K562 (cell line): ENCODE measurements at places on chromosomes 3 and 15. TPM values are rescaled to one million over a fixed set of nuclear protein-coding genes. Genes with fewer than 3 reads are reported as not detected.

The GABRA5 gene
- not detected in 2 replicates for total RNA-seq

The STRA6 gene
- 0.38 and 0.47 TPM in 2 replicates for total RNA-seq

The TKT gene
- 401 and 410 TPM in 2 replicates for total RNA-seq

The POPDC2 gene
- 0.13 TPM in 1 of 2 replicates, not detected in the other for total RNA-seq

The TBC1D5 gene
- total RNA-seq, result 25.6 and 28.9 TPM in 2 replicates

The GATM gene
- total RNA-seq, result 0.58 and 0.89 TPM in 2 replicates

The PYGO1 gene
- 0.07 TPM in 1 of 2 replicates, not detected in the other for total RNA-seq

The ZNF710 gene
- total RNA-seq, result 14.2 and 16.7 TPM in 2 replicates

The PRR20G gene
- total RNA-seq, result not detected in 2 replicates

The TLR9 gene
- not detected in 2 replicates for total RNA-seq

The SEMA6D gene
- total RNA-seq, result not detected in 2 replicates

The THBS1 gene
- total RNA-seq, result 1.3 and 2.0 TPM in 2 replicates

The HTR3E gene
- not detected in 2 replicates for total RNA-seq

The CCR9 gene
- not detected in 2 replicates for total RNA-seq

The CCR8 gene
- not detected in 2 replicates for total RNA-seq

The RBM5 gene
- total RNA-seq, result 58.4 and 61.3 TPM in 2 replicates

The ECE2 gene
- total RNA-seq, result not detected in 2 replicates

The TMOD2 gene
- 3.2 and 3.4 TPM in 2 replicates for total RNA-seq

The ATP1B3 gene
- 201 and 202 TPM in 2 replicates for total RNA-seq

The OCA2 gene
- 0.47 and 1.5 TPM in 2 replicates for total RNA-seq

The ITIH4 gene
- total RNA-seq, result 0.62 and 0.96 TPM in 2 replicates

The DUSP7 gene
- 15.8 and 16.6 TPM in 2 replicates for total RNA-seq

The CELF6 gene
- total RNA-seq, result not detected in 2 replicates

The BCL2A1 gene
- total RNA-seq, result 0.54 TPM in 1 of 2 replicates, not detected in the other

The NRROS gene
- total RNA-seq, result 13.0 and 13.8 TPM in 2 replicates

The IQCF5 gene
- total RNA-seq, result not detected in 2 replicates

The IL17RE gene
- total RNA-seq, result 0.47 and 0.72 TPM in 2 replicates

The CXCR6 gene
- not detected in 2 replicates for total RNA-seq

The WNT5A gene
- 0.11 and 0.25 TPM in 2 replicates for total RNA-seq

The TWF2 gene
- total RNA-seq, result 49.1 and 53.6 TPM in 2 replicates

The PLSCR2 gene
- 0.18 and 0.40 TPM in 2 replicates for total RNA-seq

The GNAT1 gene
- not detected in 2 replicates for total RNA-seq

The PGBD4 gene
- total RNA-seq, result 2.1 and 2.2 TPM in 2 replicates

The ASTE1 gene
- 4.7 and 5.4 TPM in 2 replicates for total RNA-seq

The ANKRD63 gene
- 1.8 and 2.5 TPM in 2 replicates for total RNA-seq

The RARB gene
- 0.16 and 0.29 TPM in 2 replicates for total RNA-seq

The SLC2A2 gene
- total RNA-seq, result 0.18 TPM in 1 of 2 replicates, not detected in the other
